ENCODE measurements at places on chromosomes 1 and 21.
A peak's percentile ranks its signal among the peaks of the same experiment; 100 is the strongest.

- DNase-seq: no peak
Observed at GRCh38 chr1:212718499-212718898, 18.9 kb upstream of the BATF3 start.

GRCh38 chr1:44924835-44925464 is 61.4 kb downstream of the EIF2B3 start:
- DNase-seq: no peak

DNA sequence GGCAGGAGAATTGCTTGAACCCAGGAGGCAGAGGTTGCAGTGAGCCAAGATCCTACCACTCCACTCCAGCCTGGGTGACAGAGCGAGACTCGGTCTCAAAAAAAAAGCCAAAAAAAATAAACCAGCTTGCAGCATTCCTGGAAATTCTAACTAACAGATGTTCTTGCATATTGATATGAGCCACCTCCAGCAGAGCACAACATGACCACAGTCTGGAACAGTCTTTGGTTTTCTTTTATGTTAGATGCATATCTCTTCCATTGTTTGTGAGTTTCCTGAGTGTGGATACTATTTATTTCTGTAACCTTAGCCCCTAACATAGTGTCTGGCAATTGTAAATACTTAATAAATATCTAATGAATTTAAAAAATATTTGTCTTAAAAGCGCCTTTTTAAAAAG is 23.9 kb downstream of the IFNAR1 start:
- DNase-seq: no peak

DNA sequence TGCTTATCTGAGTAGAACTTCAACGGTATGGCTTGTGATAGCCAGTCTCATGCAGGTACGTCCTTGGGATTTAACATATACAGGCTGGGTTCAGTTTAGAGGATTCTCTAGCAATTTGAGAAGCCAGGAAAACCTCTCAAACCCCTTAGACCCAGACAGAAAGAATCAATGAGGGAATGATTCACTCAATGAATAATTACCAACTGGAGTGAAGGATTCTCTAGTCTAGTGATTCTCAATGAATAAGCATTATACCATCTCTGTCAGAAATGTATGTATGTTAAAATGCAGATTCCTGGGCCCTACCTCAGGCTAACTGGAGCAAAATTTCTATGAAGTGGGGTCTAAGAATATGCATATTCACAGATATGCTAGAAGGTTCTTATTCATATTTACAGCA is 54.5 kb upstream of the APP start:
- DNase-seq: no peak

- no peak for DNase-seq
Observed at GRCh38 chr1:54302549-54302948, 102.6 kb downstream of the MRPL37 start.

DNA sequence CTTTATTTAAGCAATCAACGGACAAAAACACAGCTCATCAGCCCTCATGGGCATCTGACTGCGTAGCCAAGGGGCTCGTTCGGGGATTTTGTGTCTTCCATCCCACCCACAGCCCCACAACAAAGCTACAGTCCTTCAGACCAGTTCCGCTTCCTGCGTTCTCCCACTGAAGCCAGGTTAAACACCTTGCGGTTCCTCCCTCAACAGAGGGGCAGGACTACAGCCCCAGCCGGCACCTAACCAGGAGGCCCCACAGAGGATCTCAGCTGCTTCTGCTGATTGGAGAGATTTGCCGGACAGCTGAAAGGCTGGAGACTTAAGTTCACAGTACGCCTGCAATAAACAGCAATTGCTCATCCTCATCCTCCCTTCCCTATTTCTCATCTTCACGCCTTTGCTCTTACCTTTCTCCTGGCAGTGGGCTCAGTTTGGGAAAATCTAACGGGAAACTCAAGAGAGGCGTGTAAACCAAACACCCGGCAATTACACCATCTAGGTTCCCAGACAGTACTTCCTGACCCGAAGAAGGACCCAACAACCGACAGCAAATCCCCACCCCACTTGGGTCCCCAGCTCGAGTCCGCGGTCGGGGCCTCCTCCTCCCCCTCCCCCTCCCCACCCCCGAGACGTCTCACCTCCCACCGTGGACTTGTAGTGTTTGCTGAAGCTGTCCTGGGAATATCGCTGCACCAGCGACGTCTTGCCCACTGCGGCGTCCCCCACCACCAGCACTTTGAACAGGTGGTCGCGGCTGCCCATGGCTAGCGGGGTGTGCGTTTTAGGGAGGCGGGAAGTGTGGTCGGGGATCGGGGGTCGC is 876 bp downstream of the RAB29 start:
- DNase-seq: no peak

GRCh38 chr1:18293291-18293690 is 185.7 kb downstream of the IGSF21 start:
- DNase-seq: no peak

GRCh38 chr1:4416189-4416588 is 238.2 kb upstream of the AJAP1 start:
- DNase-seq: no peak

DNA sequence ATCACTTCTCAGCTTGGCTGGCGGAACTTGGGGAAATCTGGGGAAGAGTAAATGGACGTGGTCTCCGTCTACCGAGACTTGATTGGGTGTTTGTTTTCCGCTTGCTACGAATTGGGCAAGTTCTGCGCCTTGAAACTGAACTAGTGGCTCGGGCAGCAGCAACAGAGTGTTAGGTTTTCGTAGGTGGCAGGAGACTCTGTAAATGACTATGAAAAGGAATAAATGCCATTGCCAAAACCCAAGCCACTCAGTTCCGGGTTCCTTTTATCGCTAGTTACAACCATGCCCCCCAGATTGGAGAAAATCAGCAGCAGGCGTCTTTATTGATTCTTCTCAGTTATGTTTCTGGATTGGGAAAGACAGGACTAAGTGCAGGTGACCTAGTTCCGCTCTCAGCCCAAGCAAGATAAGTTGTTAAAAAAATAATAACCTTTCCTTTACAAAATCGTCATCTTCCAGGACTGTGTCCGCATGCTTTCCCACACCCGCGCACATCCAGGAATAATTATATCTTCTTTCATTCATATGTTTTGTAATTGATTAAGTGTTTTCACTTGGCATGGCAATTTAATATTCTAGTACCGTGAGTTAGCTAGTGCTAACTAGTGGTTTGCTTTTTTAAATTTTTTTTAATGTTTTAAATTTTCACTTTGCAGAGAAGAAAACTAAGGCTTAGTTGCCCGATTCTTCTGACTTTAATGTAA is 3.4 kb downstream of the LHX9 start:
- no peak for DNase-seq

GRCh38 chr1:150808121-150808520 is at the start of gene CTSK:
CTSK (minus strand) TSS chr1:150808260; CDS start chr1:150806805, 1,455 bp downstream.
- no peak for DNase-seq

GRCh38 chr1:32869923-32870614 is 643 bp downstream of the FNDC5 start:
- peak; percentile 38 for DNase-seq

- peak; percentile 34 for DNase-seq
Observed at GRCh38 chr21:46000731-46001641, 19.4 kb downstream of the COL6A1 start.

- DNase-seq: no peak
Observed at GRCh38 chr1:178521241-178521640, 8.3 kb downstream of the TEX35 start.

DNA sequence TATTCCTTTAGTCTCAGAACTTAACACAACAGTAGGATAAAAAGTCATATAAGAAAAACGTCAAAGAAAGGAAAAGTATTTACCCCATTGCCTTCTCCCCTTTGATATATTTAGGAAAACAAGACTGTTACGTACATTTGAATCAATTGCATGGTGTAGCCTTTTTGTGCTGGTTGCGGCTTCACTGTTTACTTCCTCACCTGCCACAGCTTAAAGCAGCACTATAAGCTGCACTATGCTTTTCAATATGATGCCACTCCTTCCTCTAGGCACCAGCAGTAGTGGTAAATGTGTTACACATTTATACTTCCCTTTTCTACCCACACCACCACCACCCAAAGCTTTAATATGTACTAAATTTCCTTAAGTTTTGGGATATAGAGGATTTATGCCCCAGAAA is 111.1 kb downstream of the ATP1B1 start:
- no peak for DNase-seq

DNA sequence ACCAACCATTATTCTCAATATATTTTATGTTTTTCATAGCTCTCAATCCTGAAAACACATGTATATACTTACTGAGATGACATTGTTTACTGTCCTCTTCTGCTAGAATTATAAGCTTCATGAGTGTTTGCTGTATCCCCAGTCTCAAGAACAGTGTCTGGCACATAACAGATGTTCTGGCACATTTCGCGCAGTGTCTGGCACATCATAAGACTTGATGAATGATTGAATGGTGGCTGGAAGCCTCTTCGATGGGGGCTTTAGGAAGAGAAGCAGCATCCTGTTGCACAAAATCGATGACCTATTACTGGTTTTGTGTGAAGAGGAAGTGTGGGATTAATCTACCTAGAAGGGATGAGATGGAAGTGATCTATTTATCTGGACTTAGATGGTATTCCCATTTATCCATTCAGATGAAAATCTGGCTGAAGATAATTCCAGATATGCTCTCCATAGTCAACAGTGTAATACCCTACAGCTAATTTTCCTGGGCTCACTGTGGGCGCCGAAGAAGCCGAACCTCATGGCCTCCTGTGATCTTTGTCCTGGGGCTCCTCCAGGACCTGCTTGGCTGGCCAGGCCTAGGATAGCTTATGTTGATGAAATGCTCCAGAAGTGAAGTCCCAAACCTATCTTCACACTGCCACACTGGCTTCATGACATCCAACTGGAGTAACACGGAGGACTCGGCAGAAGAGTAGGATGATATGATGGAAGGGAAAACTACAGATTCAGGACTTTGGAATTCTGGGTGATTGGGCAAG is 26.5 kb downstream of the CD34 start:
- DNase-seq: no peak

DNA sequence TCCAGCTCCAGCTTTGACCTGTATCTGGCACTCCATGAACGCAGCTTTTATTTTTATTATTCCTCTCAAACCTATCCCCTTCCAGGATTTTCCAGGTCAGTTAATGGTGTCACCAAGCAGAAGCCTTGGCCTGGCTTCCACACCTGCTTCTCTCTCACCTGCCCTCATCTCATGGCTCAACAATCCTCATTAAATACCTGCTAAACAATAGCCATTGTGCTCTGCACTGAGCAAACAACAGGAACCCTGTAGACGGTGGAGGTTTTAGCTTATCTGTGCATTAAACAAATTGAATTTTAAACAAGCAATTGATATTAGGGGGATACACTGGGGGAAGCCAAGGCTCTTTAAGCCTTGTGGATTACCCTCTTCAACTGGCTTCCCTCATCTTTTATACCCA is 15.3 kb downstream of the PYCR2 start:
- no peak for DNase-seq

- no peak for DNase-seq
Observed at GRCh38 chr21:35220301-35220700, 171.2 kb upstream of the RUNX1 start.

DNA sequence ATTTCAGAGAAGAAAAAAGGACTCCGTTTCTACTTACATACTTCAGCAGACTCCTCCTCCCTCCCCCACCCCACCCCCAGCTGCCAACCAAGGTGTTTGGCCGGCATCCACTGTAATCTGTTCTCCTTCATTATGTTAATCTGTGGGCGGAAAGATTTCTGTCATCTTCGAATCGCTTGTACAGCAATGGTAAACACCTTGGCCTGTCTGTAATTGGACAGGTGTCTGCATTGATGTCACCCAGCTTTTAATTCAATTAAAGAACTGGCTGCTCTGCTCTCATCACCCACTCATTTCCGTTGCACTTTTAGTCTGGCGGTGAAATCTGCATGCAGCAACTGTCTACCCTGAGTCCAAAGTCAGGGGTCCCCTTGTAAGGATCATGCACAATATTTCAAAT is 368.6 kb downstream of the USH2A start:
- no peak for DNase-seq

DNA sequence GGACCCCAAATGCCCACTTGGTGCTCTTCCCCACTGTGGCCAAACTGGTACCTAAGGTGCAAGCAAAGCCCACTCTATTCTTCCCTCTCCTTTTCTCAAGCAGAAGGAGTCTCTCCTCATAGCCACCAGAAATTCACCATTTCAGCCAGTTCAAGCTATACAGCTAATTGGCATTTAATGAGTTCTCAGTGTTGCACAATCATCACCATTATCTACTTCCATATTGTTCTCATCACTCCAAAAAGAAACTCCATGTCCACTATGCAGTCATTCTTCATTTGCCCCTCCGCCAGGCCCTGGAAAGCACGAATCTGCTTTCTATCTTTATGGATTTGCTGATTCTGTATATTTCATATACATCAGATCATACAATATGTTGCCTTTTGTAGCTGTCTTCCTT is 9.9 kb upstream of the ATG4C start:
- DNase-seq: no peak

DNA sequence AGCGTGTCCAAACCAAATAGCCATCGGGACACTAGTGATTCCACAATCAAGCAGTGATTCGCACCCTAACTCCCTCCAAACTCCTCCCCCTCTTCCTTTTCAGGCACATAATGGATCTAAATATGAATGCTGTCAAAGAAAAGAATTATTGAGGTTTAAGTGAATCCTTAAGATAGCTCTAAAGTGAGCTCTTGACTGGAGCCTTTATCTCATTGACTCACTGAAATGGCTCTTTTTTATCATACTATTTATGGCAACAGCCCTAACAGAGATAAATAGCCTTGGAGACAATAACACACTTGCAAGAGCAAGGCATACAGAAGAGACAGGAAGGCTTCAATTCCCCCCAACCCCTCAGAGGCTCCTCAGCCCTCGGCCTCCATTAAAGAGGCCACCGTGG is 143.3 kb downstream of the PLXNA2 start:
- DNase-seq: no peak

DNA sequence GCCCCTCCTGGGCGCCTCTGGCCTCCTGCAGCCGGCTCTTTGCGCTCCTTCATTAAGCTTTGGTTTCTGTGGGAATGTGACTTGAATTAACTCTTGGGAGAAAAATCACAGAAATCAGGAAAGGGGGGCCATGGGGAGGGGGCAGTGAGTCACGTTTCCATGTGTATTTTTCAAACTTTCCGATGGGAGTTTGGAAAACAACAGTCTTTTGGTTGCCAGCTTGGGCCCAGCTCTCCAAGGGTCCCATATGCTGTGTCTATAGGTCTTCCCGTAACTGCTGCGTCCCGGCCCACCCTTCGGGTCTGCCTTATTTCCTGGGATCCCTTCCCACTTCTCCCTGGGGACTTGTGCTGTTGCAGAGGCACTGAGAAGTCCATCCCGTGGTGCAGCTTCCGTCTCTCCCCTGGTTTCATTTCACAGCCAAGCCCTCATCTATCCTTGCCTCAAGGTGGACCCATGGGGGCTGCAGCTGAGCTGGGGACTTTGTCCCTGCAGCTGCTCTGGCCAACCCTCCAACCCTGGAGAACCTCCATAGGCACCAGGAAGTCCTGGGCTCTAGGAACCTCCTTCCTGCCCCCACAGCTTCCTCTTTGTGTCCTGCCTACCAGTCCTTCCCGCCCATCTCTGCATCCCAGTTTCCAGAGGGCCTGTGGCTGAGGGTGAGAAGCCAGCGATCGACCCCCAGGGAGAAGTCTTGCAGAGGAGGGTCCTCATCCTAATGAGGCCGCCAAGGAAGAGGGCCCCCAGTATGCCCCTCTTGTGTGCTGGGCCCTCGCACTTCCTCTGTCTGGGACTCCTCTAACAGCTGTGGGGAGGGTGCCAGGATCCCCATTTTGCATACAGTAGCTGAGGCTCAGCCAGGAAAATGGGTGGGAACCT is 11.6 kb upstream of the LMNA start:
- no peak for DNase-seq

GRCh38 chr1:227388214-227389168 is 70.2 kb upstream of the CDC42BPA start:
- DNase-seq: no peak
